CD4-positive, alpha-beta T cell (primary cell): ENCODE measurements at places on chromosomes 3 and 15. TPM values are rescaled to one million over a fixed set of nuclear protein-coding genes. Genes with fewer than 3 reads are reported as not detected.

GRCh38 chr3:72661115-72661457 is 187.2 kb downstream of the SHQ1 start:
- no peaks in the 10 kb centered on the region for H3K27me3 ChIP-seq
- DNase-seq = no peak
- peaks cover 8% of the 10 kb centered on the region for H3K4me1 ChIP-seq
- no peak overlapping the region for H3K4me3 ChIP-seq
- H3K27ac ChIP-seq = no peak overlapping the region

The GPR87 gene
- total RNA-seq = not detected

DNA sequence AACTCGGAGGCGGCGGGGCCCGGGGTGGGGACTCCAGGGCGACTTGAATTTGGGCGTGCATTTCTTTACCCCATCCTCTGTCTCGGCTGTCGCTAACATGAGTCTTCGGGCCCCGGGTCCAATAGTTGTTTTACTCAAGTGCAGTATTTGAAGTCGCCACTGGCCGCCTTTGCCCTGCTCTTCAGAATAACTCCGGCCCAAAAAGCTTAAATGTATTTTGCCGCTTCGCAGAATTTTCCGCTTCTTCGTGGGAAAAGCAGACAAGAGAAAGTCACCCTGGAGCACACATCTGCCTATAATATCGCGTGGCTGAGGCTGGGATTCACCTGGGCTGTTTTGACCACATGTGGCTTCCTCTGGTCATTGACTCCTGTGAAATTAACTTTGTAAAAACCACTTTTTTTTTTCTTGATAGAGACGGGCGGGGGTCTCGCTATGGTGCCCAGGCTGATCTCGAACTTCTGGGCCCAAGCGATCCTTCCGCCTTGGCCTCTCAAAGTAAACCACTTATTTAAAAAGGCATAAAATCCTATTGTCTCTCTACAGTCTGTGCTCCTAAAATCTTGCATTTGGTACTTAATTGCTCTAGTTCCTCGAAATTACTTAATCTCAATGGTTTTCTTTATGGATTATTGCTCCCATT is 676 bp downstream of the CNOT10 start:
- peaks cover 3% of the 10 kb centered on the region for H3K36me3 ChIP-seq
- H3K27me3 ChIP-seq = no peaks in the 10 kb centered on the region
- peaks cover 15% of the 10 kb centered on the region for H3K4me1 ChIP-seq

DNA sequence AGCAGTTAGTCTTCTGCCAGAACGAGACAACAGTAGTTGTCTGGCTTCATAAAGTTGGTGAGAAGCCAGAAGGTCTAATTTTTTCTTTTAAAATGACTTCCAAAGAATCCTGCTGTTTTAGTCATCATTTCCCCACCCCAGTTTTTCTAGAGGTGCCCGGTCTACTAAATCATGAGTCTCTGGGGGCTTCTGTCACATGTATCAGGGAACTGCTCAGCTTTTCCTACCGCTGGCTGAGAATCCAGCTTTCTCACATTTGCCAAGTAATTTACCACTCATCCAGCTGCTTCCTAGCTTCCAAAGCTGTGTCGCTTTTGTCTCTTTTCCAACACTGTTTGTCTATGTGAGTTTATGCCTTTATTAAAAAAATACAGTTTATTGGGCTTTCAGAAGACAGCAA is 183.3 kb downstream of the NSUN3 start:
- no peak for DNase-seq
- H3K36me3 ChIP-seq = no peaks in the 10 kb centered on the region
- H3K4me3 ChIP-seq = no peak overlapping the region

DNA sequence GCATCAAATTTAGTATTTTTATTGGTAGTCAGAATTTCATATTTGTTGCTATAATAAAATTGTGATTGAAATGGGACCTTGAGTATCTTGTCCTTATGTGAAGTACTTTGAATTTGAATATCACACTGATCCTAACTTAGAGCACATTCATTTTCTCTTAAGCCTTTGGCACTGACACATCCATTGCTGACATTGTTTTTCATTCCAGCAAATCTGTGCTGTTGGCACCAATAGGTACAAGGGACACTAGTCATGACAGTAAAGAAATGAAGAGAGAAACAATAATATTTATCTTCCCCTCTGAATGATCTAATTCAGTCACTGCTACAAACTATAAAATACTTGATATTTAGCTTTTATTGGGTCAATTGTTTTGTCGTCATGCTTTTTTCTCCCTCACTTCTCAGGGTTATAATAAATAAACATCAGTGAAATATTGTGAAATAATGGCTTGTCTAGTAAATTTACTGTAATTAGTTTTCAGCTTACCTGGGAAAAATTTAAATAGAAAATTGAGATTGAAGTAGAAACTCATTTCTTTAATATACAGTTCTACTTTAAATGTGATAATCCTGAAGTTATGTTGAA is 166.8 kb upstream of the MLF1 start:
- H3K4me1 ChIP-seq = no peaks in the 10 kb centered on the region
- H3K27me3 ChIP-seq = no peaks in the 10 kb centered on the region
- no peak for DNase-seq
- H3K4me3 ChIP-seq = no peak overlapping the region

GRCh38 chr15:51334011-51334451 is 4.4 kb downstream of the CYP19A1 start:
- H3K4me1 ChIP-seq = no peaks in the 10 kb centered on the region
- no peak overlapping the region for H3K4me3 ChIP-seq
- no peak for DNase-seq
- H3K27ac ChIP-seq = no peak overlapping the region

DNA sequence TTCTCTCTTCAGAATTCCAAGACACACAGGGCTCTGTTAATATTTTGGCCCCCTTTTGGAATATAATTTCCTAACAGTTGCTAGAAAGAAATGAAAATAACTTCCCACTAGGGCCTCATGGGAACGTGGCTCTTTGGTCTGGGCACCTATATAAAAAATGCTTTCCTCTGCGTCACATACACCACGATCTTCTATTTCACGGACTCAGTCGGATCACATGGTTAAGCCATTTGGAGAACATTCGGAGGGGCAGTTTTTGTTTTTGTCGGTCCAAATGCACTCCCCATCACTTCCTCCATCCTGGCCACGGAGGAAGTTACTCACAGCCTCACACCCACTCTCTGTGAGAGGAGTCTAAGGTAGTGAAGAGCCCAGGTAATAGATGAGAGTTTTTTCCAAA is 21.0 kb downstream of the TMEM44 start:
- no peak overlapping the region for H3K27ac ChIP-seq
- no peak for DNase-seq
- H3K4me1 ChIP-seq = no peaks in the 10 kb centered on the region
- no peaks in the 10 kb centered on the region for H3K36me3 ChIP-seq
- no peaks in the 10 kb centered on the region for H3K27me3 ChIP-seq

- no peaks in the 10 kb centered on the region for H3K4me1 ChIP-seq
- no peaks in the 10 kb centered on the region for H3K27me3 ChIP-seq
- no peak overlapping the region for H3K4me3 ChIP-seq
Measured at GRCh38 chr3:89038869-89039268, 68.6 kb upstream of the EPHA3 start.

GRCh38 chr15:68558318-68559305 is 20.2 kb upstream of the CORO2B start:
- peak overlapping the region; percentile 39 for H3K4me3 ChIP-seq
- DNase-seq = no peak
- H3K4me1 ChIP-seq = peaks cover 17% of the 10 kb centered on the region
- H3K27me3 ChIP-seq = peaks cover 24% of the 10 kb centered on the region
- no peaks in the 10 kb centered on the region for H3K36me3 ChIP-seq
- H3K27ac ChIP-seq = no peak overlapping the region

DNA sequence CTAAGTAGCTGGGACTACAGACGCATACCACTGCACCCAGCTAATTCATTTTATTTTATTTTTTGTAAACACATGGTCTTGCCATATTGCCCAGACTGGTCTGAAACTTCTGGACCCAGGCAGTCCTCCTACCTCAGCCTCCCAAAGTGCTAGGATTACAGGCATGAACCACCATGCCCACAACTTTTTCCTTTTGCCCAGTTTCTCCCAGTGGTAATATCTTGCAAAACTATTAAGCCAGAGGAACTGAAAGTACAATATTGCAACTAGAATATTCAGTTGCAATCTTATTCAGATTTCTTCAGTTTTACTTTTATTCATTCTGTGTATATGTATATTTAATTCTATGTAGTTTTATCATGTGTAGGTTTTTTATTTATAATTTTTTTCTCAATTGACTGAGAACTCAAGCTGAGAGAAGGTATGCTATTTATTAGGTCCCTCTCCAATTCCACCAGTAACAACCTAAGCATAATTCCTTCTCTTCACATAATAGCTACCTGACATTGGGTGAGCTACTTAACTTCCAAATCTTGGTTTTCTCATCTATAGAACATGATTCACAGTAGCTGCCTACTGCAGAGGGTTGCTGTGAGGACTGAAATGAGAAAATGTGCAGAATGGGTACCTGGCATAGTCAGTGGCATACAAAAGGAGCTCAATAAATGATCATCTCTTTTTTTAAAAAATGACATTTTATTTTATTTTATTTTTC is 30.8 kb downstream of the KLHL18 start:
- H3K27ac ChIP-seq = no peak overlapping the region
- no peak for DNase-seq
- H3K36me3 ChIP-seq = no peaks in the 10 kb centered on the region
- no peaks in the 10 kb centered on the region for H3K4me1 ChIP-seq
- H3K4me3 ChIP-seq = no peak overlapping the region
- H3K27me3 ChIP-seq = no peaks in the 10 kb centered on the region

GRCh38 chr3:58462829-58463180 is 29.1 kb upstream of the KCTD6 start:
- no peak overlapping the region for H3K4me3 ChIP-seq
- no peaks in the 10 kb centered on the region for H3K27me3 ChIP-seq
- H3K4me1 ChIP-seq = peaks cover 7% of the 10 kb centered on the region
- DNase-seq = no peak
- H3K27ac ChIP-seq = no peak overlapping the region

- H3K36me3 ChIP-seq = no peaks in the 10 kb centered on the region
- no peaks in the 10 kb centered on the region for H3K27me3 ChIP-seq
- H3K27ac ChIP-seq = no peak overlapping the region
Measured at GRCh38 chr15:45855210-45855906, 220.5 kb downstream of the SQOR start.

DNA sequence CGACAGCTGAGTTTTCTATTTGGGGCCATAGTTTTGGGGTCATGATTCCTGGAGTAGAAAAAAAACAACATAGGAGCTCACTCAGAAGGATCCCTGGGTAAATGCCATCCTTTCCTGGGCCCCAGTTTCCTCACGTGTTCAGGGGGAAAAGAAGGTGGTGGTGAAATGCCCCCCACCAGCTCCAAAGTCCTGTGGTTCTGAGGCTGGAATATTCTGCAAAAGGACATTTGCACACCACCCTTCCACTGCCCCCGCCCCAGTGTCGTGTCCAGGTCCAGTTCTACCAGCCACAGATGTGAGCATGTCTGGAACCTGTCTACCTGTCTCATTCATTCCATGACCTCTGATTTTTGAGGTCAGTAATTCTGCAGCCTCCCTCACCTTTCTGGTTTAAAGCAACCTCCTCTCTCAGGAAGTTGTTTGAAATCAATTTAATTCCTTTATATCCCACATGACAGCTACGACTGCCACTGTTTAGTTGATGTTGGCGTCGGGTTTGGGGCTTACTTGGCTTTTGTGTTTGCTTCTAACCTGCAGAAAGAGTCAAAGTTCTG is 82.1 kb downstream of the SMAD3 start:
- H3K27me3 ChIP-seq = no peaks in the 10 kb centered on the region
- H3K4me1 ChIP-seq = peaks cover 82% of the 10 kb centered on the region
- H3K36me3 ChIP-seq = peaks cover 5% of the 10 kb centered on the region
- no peak overlapping the region for H3K4me3 ChIP-seq
- no peak for DNase-seq

- no peaks in the 10 kb centered on the region for H3K36me3 ChIP-seq
- no peak overlapping the region for H3K4me3 ChIP-seq
- H3K4me1 ChIP-seq = no peaks in the 10 kb centered on the region
Measured at GRCh38 chr3:133948131-133948810, 52.6 kb upstream of the RAB6B start.

DNA sequence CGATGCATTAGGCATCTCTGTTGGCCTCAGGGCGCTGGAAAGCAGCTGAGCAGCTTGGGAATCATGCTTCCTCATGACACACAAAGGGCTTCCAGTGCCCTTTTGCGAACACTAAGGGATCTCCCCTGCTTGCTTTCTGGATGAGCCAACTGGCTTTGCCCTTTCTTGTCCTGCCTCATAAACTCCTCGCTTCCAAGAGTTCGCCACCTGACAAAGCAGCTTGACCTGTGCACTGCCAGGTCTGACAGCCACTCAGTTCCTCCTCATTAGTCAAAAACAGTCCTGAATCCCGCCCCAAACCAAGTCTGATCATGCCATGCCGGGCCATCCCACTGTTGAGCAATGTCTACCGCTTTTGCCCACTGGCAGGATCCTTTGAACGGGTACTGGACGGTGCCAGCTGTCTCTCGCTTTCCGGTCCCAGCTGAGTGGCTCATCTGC is 265.4 kb upstream of the LYSMD4 start:
- no peak overlapping the region for H3K4me3 ChIP-seq
- no peaks in the 10 kb centered on the region for H3K27me3 ChIP-seq
- no peak for DNase-seq
- H3K27ac ChIP-seq = no peak overlapping the region

DNA sequence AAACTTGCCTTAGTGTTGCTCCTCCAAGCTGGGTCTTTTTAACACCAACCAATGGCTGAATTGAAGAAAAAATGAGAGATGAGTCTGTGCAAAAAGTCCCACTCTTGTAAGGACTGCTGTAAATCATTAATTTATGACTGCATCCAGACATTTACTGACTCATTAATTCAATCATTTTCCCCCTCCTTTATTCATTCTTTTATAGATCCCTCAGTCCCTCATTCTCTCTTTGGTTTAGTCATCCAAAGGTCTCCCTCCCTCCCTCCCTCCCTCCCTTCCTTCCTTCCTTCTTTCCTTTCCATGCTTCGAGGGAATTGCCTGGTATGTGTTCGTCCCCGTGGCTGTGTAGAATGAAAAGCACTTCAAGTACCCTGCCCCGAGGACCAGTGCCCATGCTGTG is 35.3 kb upstream of the MRPS22 start:
- no peak overlapping the region for H3K27ac ChIP-seq
- H3K36me3 ChIP-seq = no peaks in the 10 kb centered on the region
- no peak for DNase-seq
- no peaks in the 10 kb centered on the region for H3K27me3 ChIP-seq
- no peak overlapping the region for H3K4me3 ChIP-seq

The AQP9 gene
- 0.31 TPM for total RNA-seq

The C15orf39 gene
- total RNA-seq = 41.6 TPM

GRCh38 chr3:40494698-40495097 is 11.1 kb upstream of the ZNF620 start:
- no peaks in the 10 kb centered on the region for H3K36me3 ChIP-seq
- H3K27ac ChIP-seq = no peak overlapping the region
- H3K4me3 ChIP-seq = no peak overlapping the region
- no peaks in the 10 kb centered on the region for H3K27me3 ChIP-seq
- no peaks in the 10 kb centered on the region for H3K4me1 ChIP-seq

DNA sequence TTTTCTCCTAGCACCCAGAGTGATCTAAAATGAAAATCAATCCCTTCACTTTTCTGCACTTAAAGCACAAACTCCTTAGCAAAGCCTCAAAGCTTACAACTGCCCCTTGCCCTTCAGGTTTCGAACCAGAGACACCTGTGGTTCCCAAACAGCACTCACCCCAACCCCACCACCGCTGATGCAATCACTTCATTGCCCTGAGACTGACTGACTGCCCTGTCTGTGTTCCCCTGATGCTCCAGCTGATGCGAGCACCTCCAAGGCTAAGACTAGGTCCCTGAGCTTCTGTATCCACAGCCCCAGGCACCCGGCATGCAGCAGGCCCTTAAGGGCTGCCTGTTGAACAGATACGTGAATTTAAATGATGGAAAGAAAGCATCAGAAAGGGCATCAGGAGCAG is 127.3 kb downstream of the ZNF621 start:
- no peaks in the 10 kb centered on the region for H3K4me1 ChIP-seq
- no peaks in the 10 kb centered on the region for H3K36me3 ChIP-seq
- peaks cover 10% of the 10 kb centered on the region for H3K27me3 ChIP-seq
- no peak for DNase-seq

- H3K36me3 ChIP-seq = no peaks in the 10 kb centered on the region
- no peak for DNase-seq
Measured at GRCh38 chr3:65660000-65660598, 378.6 kb downstream of the MAGI1 start.

The GMPS gene
- 34.3 TPM for total RNA-seq
